Mammary epithelial cell (primary cell): ENCODE measurements at places on chromosomes 6 and 20.

DNA sequence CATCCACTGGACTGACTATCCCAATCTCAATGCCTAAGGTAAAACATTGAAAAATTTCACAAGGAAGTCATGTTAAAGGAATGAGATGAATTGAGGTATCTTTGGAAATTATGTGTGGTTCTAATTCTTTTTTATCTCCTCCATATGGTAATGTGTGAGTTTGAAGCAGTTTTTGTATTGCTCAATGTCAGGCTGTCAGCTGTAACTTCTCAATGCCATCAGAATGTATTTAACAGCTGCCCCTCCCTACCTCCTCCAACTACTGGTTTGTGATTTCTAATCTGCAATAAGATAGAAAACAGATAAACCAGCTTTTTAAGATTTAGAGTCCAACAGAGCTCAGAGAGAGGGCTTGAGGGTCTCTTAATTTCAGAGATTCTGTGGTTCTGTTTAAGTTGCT is 1005.8 kb upstream of the ADGRB3 start:
- no peak for DNase-seq

GRCh38 chr6:6851059-6851948 is 256.5 kb upstream of the RREB1 start:
- DNase-seq = peak; percentile 76

GRCh38 chr6:135105710-135106109 is 51.1 kb upstream of the HBS1L start:
- DNase-seq = no peak

DNA sequence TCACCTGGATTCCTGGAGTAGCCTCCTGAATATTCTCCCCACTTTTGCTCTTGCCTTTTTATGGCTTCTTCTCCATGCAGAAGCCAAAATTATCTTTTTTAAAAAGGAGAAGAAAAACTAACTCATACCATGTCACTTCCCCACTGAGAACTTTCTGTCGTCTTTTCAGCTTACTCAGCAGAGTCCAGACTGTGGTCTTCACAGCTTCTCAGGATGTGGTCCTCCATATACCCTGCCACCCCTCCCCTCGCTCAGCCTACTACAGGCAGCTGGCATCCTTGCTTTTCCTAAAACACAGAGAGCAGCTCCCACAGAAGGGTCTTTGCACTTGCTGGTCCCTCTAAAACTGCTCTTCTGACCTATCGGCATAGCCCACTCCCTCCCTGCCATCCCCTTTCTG is 89.4 kb upstream of the ISM1 start:
- no peak for DNase-seq

DNA sequence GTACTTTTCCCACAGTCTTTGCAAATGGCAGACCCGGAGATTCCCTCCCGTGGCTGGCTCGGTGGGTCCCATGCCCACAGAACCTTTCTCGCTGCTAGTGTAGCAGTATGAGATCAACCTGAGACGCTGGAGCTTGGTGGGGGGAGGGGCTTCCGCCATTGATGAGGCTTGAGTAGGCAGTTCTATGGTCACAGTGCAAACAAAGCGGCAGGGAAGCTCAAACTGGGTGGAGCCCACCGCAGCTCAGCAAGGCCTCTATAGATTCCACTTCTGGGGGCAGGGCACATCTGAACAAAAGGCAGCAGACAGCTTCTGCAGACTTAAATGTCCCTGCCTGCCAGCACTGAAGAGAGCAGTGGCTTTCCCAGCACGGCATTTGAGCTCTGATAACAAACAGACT is 186.0 kb upstream of the KCNK16 start:
- DNase-seq = no peak

GRCh38 chr20:53774461-53775203 is 181.0 kb upstream of the ZNF217 start:
- peak; percentile 92 for DNase-seq

DNA sequence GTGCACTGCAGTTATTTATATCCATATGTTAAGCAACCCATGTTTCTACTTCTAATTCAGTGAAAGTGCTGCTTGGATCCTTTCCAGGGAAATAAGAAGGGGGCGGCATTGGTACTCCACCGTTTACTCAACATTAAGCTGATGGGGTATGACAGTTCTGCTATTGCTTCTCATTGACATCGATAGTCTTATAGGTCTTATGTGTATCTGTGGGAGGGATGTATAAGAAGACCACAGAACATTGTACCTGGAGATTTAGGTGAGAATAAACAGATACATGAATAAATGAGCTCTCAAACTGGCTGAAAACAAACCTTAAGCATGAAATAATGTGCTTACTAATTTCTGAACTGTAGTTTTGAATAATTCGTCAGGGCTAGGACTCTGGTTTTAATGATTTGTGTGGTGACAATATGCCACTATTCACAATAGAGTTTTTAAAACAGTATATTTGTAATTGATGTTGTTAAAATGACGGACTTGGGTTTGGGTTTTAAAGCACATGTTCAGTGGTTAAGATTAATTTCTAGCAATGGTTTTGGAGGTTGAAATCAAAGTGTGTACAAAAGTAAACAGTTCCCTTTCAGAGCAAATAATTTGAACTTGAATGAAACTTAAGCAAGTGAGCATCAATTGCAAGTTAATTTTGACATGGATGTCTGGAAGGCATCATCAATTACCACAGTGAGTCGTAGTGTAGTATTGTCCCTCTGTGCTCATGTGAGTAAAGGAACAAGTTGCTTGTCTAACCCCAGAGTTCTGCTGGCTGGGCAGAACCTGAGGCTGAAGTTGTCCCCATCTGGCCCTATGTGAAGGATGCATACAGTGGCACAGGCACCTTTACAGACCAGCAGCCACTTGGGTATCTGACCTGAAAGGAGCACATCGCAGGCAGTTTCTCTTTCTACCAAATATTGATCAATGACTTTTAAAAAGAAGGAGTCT is 84.7 kb upstream of the SUPT3H start:
- no peak for DNase-seq

DNA sequence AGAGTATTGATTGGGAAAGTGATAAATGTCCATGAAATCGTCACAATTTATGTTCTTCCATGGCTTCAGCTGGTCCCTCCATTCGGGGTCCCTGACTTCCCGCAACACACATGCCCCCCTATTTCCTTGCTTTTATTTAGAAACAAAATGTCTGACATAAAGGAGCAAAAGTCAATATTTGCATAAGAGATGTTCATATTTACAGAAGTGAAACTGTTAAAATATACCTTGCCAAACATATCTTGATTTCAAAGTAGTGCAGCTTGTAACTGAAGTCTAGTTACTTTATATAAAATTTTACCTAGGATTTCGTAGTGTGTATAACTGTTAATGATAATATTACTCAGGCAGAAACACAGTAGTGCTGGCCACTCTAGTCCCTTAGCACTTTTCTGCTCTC is 548.9 kb upstream of the ADGRB3 start:
- no peak for DNase-seq

- no peak for DNase-seq
Measured at GRCh38 chr20:34420146-34420545, 57.1 kb downstream of the ITCH start.

GRCh38 chr6:159973406-159973805 is 4.5 kb downstream of the IGF2R start:
- no peak for DNase-seq
